ENCODE measurements at places on chromosomes 4 and X.
A peak's percentile ranks its signal among the peaks of the same experiment; 100 is the strongest.

DNA sequence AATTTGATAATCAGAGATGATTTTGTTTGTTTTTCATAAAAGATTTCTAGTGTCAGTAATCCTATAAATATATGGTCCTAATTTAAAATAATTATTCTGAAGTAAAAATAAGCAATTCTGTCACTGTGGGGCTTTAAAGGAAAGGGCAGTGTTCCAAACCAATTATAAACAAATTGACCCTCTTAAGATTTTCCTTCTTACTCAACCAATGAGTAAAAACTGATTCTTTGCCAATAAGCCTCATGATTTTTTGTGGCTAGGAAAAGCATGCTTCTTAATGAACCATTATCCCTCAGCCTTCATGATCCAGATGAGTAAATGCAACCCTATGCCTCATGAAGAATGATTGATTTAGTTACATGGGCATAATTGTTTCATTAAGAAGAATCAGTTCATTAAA is 1010.4 kb downstream of the ADGRL3 start:
- no peak for DNase-seq

GRCh38 chr4:58048491-58048890 is 938.3 kb upstream of the IGFBP7 start:
- no peak for DNase-seq

GRCh38 chrX:134375691-134376090 is 84.3 kb upstream of the HPRT1 start:
- no peak for DNase-seq

- no peak for DNase-seq
Measured at GRCh38 chrX:31240982-31241381, 169.1 kb upstream of the FTHL17 start.

DNA sequence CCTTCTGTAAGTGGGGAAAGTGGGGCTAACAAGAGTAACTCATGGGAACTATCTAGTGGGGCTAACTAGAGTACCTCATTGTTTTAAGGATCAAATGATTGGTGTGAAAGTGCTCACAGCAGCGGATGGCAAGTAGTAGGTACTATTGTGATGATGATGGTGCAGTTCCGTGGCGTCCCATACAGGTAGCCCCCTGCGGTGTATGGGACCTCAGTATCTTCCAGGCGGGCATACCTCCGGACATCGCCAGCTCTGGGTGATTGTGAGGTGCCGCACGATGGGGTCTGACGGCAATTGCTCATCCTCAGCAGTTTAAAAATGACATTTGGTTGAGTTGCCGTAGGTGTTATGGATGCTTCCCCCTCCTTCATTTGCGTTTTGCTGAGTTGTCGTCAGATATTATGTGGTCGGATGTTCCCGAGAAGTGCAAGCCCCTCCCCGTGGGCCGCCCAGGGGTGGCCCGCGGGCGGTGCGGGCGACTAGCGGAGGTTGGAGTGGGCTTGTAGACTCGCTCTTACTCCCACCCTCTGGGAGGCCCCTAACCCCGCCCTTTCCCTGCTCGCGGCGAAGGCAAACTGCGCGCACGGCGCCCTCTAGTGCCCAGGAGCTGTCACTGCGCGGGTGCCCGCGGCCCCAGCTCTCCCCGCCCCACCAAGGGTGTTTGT is 18.3 kb upstream of the GPR101 start:
- DNase-seq: peak; percentile 50

DNA sequence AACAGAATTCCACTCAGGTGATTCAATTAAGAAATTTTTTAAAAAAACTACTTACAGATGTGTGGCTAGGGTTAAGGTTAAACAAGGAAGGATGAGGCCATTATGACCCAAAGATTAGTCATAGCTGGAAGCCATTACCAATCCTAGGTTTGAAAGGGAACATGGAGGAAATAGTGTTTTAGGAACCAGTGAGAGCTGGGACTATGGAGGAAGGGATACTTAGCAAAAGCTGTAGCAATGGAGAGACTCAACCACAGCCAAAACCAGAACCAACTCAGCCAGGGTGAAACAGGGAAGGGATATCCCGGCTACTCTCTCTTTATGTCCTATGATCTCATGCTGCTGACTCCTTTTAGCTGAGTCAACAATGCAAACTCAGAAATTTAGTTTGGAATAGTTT is 148.6 kb upstream of the CNKSR2 start:
- no peak for DNase-seq

DNA sequence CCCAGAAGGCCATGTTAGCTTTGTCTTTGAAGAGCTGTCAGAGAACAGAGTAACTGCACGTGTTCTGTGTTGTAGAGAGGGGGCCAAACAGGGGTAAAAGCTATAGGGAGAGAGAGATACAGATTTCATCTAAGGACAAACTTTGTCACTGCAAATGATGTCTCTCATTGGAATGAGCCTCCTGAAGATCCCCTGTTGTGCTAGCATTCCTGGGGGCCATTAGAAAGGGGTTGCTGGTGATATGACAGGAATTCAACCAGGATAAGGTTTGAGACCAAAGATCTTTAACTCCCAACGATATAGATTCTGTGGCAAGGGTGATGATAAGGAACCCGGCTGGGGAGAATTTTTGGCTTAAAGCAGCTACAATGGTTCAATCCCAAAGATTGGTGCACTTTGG is 16.8 kb downstream of the MID1 start:
- DNase-seq: no peak

GRCh38 chrX:53362449-53362848 is 60.0 kb downstream of the SMC1A start:
- no peak for DNase-seq

- DNase-seq: no peak
Measured at GRCh38 chr4:185708348-185708747, 103.6 kb downstream of the SORBS2 start.

DNA sequence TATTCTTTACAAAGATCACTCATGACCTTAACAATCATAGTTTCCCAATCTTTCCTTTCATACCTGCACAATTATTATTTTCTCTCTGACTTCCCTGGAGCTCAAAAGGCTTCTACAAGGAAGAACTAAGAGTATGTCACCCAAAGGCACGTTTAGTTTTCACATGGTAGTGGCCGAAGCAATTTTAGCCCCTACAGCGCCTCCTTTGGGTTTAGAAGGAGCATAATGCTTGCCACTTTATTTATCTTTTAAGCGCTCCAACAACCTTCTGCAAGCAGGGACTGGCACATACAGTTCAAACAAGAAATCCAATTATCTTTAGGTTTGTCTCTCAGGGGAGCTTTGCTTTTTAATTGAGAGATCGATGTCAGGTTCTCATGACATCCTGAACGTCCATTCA is 42.0 kb upstream of the IGSF1 start:
- DNase-seq: no peak

- DNase-seq: no peak
Measured at GRCh38 chr4:169802873-169803272, 45.1 kb upstream of the HPF1 start.

- DNase-seq: no peak
Measured at GRCh38 chr4:101037938-101038413, 309.4 kb downstream of the PPP3CA start.

DNA sequence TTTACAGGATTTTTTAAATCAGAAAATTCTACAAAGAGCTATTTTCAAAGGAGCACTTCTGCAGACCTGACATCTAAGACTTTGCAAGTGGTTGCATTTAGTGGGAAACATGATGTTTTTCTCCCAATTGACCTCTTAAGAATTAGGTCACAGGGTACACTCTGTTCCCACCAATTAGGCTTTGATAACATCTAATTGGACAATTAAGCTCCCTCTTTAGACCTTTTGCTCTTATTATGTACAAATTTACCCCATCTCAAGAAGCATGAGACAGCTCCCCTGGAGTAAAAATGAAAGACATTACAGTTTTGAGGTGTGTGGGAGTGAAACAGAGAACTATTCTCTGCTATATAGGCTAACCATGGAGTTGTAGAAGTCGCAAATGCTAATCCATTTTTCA is 31.8 kb upstream of the AGA start:
- DNase-seq: no peak

- no peak for DNase-seq
Measured at GRCh38 chr4:45944000-45944399, 179.9 kb downstream of the GABRG1 start.

DNA sequence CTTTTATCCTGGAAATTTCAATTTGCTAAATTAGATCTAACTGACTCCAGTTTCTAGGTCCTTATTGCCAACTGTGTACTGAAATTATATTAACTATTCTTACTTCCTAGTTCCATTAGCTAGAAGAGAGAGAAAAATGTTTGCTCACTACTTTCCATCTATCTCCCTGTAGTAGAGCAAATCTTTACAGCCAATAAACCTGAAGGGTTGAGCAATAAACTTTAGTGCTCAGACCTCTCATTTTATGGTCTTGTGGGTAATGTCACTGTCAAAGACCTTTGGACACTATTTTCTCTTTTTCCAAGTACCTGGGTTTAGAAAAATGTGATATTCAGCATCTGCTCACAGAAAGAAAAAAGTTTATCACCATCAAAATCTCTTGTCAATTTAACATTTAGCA is 237.5 kb upstream of the GEMIN8 start:
- DNase-seq: no peak

DNA sequence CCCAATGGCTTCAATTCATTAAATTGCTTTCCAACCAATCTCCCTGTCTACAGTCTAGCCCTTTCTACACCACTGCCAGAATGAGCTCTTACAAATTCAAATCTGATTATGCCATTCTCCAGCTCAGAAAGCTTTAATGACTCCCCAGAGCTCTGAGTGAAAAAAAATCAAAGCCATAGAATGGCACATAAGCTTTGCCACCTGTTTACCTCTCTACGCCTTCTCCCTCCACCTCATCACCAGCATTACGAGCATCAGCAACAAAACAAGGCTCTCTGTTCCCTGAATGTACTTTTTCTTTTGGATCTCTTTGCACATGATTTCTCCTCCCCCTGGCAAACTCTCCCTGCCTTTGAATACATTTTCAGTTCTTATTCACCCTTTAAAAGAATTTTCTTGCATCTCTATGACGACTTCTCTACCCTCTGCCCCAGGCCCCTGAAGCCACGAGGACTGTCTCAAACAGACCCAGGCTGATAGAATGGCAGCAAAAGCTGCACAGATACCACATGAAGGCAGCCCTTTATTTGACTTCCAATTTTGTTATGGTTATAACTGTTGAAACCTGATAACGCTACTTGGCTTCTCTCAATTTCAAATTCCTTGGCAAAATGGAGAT is 516.0 kb downstream of the PCDH7 start:
- DNase-seq: no peak

DNA sequence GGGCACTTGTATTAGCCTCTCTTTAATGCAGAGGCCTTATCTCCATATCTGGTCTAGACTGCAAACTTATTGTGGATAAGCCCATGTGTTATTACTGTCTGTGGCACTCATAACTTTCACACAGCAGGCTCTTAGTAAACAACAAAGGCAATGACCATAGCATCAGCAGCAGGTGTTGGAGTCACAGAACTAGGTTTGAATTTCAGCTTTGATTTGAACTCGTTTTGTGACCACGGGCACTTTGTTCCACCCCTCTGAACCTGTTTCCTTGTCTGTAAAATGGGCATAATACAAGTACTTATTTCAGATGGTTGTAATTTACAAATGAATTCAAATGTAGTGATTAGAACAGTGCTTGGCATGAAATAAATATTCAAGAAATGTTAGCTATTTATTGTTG is 121.8 kb upstream of the C1GALT1C1 start:
- DNase-seq: no peak

DNA sequence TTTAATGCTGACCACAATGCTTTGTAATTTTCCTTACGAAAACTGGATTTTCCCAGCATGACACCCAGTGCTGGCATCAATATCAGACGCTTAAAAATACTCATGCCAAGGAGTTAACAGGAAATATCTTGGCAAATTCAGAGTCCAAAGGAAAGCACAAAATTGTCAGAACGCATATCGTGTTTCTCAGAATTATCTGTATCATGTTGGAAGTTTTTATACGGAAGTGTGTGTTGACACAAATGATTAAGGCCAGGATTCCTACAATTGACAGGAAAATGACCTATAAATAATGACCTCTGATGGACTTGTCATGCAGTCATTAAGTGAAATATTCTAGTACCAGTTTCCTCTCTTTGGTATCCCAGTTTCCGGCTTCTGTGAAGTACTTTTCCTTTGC is 132.1 kb upstream of the TLL1 start:
- no peak for DNase-seq

DNA sequence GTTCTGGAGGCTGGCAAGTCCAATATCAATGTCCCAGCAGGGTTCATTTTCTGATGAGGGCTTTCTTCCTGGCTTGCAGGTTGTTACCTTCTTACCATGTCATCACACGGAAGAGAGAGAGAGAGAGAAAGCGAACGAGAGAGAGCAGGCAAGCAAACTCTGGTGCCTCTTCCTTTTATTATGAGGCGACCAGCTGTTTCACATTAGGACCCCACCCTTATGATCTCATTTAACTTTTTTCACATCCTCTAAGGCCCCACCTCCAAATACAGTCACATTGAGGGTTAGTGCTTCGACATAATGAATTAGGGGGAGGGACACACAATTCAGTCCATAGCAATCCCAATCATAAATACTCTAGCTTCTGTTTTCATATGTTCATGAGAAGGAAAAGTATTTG is 10.6 kb upstream of the GPR174 start:
- DNase-seq: no peak

GRCh38 chr4:151887031-151887815 is 126.4 kb upstream of the GATB start:
- no peak for DNase-seq

DNA sequence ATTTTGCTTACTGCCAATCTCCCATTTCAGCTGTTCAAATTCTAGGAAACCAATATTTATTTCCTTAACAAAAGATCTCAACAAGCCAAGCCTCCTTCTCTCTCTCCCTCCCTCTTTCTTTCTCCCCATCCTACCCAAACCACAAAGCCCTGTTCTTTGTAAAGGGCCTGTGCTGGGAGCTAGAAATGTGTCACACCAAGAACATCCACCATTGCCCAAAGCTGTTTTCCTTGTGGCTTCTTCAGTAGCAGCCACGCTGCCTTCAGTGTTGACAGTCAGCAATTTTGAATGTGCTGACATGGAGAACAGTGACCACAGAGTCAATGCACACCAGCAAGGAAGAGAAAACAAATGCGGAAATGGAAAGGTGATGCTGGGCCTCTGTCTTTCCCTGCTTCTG is 203.0 kb downstream of the MAML3 start:
- no peak for DNase-seq

DNA sequence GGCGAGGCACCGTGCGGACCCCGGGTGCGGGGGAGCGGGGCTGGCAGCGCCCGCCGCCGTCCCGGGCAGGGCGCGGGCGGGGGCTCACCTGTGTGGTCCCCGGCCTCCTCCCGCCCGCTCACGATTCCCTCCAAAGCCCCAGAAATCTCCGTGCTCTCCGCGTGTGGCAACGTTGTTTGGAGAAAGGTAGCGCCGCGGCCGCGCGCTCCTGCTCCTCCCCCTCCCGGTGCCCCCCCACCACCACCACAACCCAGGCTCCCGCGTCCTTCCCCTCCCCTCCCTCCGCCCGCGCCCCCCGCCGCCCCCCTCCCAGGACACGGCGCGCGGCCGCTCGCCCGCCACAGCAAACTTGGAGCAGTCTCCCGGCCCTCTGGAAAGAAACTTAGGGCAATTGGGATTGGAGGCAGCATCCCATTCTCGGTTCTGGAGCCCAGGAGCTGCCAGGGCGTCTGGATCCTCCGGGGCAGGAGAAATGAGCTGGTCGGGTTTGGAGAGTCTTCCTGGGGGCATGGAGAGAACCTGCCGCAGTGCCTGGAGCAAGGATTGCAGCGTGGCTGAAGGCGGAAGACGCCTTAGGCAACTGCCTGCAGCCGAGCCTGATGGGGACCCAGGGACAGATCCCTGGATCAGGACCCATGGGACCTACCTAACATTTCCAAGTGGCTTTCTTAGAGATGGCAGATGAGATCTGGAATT is 855 bp downstream of the KLF3 start:
- DNase-seq: peak; percentile 7
